ENCODE measurements at places on chromosomes 3 and 15. TPM values are rescaled to one million over a fixed set of nuclear protein-coding genes. Genes with fewer than 3 reads are reported as not detected.
A peak's percentile ranks its signal among the peaks of the same experiment; 100 is the strongest.

The FAM3D gene
- 477 TPM for polyA plus RNA-seq

- H3K36me3 ChIP-seq, result no peaks in the 10 kb centered on the region
- H3K27ac ChIP-seq, result no peak overlapping the region
- H3K4me3 ChIP-seq, result no peak overlapping the region
- no peak for DNase-seq
- no peaks in the 10 kb centered on the region for H3K4me1 ChIP-seq
These were observed 78.2 kb downstream of the TM2D3 start for GRCh38 chr15:101573951-101574350.

DNA sequence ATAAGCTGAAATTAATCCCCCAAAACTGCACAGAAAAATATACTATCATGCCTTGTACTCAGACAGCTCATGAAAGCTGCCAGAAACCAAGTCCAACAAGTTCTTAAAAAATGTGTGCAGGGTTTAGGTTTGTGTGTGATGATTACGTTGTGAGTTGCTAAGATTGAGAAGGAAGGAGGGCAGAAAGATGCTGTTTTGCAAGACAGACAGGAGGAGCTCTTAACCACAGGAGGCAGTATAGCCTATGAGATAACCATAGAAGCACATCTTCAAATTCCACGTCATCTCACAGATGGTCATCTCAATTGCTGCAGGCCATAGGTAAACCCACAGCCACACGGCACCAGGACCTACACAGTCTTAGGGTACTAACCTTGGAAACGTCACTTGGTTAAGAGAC lies 191.9 kb downstream of the STT3B start:
- H3K27ac ChIP-seq, result no peak overlapping the region
- H3K4me1 ChIP-seq, result no peaks in the 10 kb centered on the region
- H3K4me3 ChIP-seq, result no peak overlapping the region
- H3K36me3 ChIP-seq, result no peaks in the 10 kb centered on the region
- no peaks in the 10 kb centered on the region for H3K27me3 ChIP-seq

GRCh38 chr3:126421573-126422119 lies 26.9 kb downstream of the CFAP100 start:
- no peak overlapping the region for H3K4me3 ChIP-seq
- H3K36me3 ChIP-seq, result no peaks in the 10 kb centered on the region
- peak; percentile 44 for DNase-seq
- no peak overlapping the region for H3K27ac ChIP-seq
- no peaks in the 10 kb centered on the region for H3K4me1 ChIP-seq

GRCh38 chr3:180011927-180012326 lies 24.8 kb downstream of the PEX5L start:
- no peak for DNase-seq
- no peaks in the 10 kb centered on the region for H3K27me3 ChIP-seq
- H3K27ac ChIP-seq, result no peak overlapping the region
- H3K4me1 ChIP-seq, result no peaks in the 10 kb centered on the region
- no peak overlapping the region for H3K4me3 ChIP-seq

The SNX22 gene
- polyA plus RNA-seq, result 8.4 TPM

DNA sequence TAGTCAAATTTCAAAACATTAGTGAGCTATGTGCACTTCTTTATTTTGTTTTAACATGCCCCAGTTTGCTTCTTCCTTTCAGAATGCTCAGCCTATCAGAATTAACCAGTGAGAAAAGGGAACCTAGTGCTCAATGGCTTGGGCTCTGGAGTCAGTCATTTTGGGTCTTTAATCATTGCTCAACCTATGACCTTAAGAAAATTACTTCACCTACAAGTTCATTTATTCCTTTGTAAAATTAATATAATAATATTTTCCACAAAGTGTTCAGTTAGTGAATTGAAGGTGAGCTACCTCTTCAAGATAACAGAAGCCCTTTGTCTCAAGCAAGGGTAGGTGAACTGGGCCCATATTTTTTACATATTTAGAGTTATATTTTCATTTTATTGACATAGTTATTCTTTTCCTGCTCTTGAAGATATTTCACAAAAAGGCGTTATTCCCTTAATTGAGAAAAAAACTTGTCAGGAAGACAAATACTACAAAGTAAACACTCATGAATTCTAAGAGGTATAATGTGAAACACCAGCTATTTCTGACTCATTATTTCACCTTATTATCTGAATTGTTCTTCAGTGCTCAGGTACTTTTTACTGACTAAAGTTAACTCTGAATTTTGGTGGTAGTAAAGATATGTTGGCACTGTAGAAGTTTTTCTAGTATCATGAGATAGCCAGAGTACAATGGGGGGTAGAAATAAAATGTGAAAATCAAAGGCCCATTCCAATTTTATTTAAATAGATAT lies 415.5 kb downstream of the NAALADL2 start:
- no peaks in the 10 kb centered on the region for H3K36me3 ChIP-seq
- H3K4me1 ChIP-seq, result no peaks in the 10 kb centered on the region
- no peak for DNase-seq
- no peak overlapping the region for H3K27ac ChIP-seq

DNA sequence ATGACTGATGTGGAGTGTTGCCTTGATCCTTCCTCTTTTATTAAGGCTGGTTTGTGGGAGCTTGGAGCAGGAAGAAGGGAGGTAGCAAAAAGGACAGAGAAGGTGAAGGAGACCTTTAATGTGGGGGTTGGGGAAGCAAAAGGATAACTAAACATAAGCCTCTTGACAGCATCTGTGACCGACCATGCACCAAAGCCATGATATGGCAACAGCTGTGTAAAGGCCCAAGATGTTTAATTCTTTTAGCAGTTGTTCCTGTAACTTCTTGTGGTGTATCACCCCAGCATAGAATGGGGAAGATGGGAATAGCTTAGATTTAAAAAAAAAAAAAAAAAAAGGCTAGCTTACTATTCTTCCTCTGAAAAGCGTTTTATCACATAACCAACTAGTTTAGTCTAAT lies 194.7 kb downstream of the KLHL25 start:
- H3K27ac ChIP-seq, result no peak overlapping the region
- H3K4me3 ChIP-seq, result no peak overlapping the region
- no peaks in the 10 kb centered on the region for H3K4me1 ChIP-seq
- no peaks in the 10 kb centered on the region for H3K27me3 ChIP-seq
- peaks cover 10% of the 10 kb centered on the region for H3K36me3 ChIP-seq

GRCh38 chr15:33581032-33581431 lies 270.3 kb downstream of the RYR3 start:
- H3K27me3 ChIP-seq, result no peaks in the 10 kb centered on the region
- no peak overlapping the region for H3K4me3 ChIP-seq
- H3K27ac ChIP-seq, result no peak overlapping the region
- H3K36me3 ChIP-seq, result no peaks in the 10 kb centered on the region

- H3K4me3 ChIP-seq, result no peak overlapping the region
- peaks cover 1% of the 10 kb centered on the region for H3K4me1 ChIP-seq
- H3K27me3 ChIP-seq, result no peaks in the 10 kb centered on the region
- H3K36me3 ChIP-seq, result peaks cover 33% of the 10 kb centered on the region
These were observed 11.6 kb downstream of the CCNL1 start for GRCh38 chr3:157148196-157148889.

GRCh38 chr3:69881756-69882428 lies 117.6 kb upstream of the SAMMSON start:
- H3K27me3 ChIP-seq, result no peaks in the 10 kb centered on the region
- H3K4me3 ChIP-seq, result no peak overlapping the region
- H3K27ac ChIP-seq, result no peak overlapping the region
- no peak for DNase-seq

DNA sequence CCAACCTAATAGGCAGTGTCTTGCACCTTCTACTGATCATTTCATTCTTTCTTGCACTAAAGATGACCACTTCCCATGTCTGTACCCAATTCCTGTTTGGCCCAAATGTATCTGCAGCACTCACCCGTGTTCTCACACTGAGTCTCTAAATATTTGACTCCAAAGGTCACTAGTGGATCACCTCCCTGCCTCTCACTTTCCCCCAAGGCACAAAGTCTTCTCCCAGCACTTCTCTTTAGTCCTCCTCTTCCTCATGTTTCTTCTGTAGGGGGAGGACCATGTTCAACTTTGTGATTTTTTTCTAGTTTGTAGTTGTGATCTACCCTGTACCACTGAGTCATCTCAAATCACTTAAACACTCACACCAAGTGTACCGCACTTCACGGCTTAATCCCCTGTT lies 13.9 kb downstream of the NR1I2 start:
- H3K4me3 ChIP-seq, result no peak overlapping the region
- H3K27ac ChIP-seq, result no peak overlapping the region
- no peak for DNase-seq
- H3K36me3 ChIP-seq, result no peaks in the 10 kb centered on the region
- H3K4me1 ChIP-seq, result no peaks in the 10 kb centered on the region

DNA sequence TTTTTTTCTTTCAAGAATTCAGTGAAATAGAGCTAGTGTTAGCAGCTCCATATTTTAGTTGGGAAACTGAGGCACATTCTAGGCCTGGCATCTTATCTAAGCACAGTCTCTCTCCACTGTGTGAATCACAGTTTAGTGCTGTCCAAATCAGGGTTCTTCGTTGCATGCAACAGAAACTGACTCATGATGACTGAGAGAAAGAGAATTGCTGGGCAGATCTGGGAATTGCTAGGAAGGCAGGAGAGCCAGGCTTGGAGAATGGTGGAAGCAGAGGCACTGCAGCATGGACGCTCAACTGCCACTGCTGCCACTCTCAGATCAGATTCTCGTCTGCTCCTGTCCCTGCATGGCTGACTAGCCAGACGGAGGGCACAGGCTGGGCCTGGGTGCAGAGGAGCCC lies 40.7 kb upstream of the CHST2 start:
- H3K4me3 ChIP-seq, result no peak overlapping the region
- no peak overlapping the region for H3K27ac ChIP-seq
- no peaks in the 10 kb centered on the region for H3K36me3 ChIP-seq
- no peaks in the 10 kb centered on the region for H3K4me1 ChIP-seq

The LRRC34 gene
- polyA plus RNA-seq, result 0.60 TPM

- H3K27ac ChIP-seq, result no peak overlapping the region
- H3K4me3 ChIP-seq, result no peak overlapping the region
- H3K36me3 ChIP-seq, result no peaks in the 10 kb centered on the region
- H3K4me1 ChIP-seq, result no peaks in the 10 kb centered on the region
- DNase-seq, result no peak
These were observed 154.3 kb upstream of the TRIM42 start for GRCh38 chr3:140523600-140523999.

GRCh38 chr3:186732169-186732766 lies 15.1 kb downstream of the KNG1 start:
- no peaks in the 10 kb centered on the region for H3K27me3 ChIP-seq
- H3K4me3 ChIP-seq, result no peak overlapping the region
- no peaks in the 10 kb centered on the region for H3K36me3 ChIP-seq
- no peak overlapping the region for H3K27ac ChIP-seq
- DNase-seq, result no peak

DNA sequence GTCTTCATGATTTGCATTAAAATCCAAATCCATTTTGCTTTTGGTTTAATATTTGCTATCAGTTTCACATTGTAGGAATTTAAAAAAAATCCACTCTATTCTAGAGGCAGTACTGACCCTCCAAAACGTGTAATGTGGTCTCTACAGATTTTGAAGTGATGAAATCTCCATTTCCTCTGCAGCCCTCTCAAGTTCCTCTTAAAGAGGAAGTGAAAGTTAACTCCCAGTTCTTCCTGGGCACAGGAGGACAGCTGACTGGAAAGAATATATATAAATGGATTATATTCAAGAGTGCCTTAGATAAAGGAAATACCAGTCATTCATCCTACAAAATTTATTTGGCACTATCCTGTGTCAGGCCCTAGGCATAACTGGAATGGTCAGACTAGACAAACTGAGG lies 83.5 kb upstream of the PLCL2 start:
- no peak for DNase-seq
- H3K4me3 ChIP-seq, result no peak overlapping the region
- H3K4me1 ChIP-seq, result no peaks in the 10 kb centered on the region
- no peaks in the 10 kb centered on the region for H3K27me3 ChIP-seq
- peak overlapping the region; percentile 12 for H3K27ac ChIP-seq
- H3K36me3 ChIP-seq, result no peaks in the 10 kb centered on the region
